ENCODE measurements at places on chromosomes 16 and 17.

DNA sequence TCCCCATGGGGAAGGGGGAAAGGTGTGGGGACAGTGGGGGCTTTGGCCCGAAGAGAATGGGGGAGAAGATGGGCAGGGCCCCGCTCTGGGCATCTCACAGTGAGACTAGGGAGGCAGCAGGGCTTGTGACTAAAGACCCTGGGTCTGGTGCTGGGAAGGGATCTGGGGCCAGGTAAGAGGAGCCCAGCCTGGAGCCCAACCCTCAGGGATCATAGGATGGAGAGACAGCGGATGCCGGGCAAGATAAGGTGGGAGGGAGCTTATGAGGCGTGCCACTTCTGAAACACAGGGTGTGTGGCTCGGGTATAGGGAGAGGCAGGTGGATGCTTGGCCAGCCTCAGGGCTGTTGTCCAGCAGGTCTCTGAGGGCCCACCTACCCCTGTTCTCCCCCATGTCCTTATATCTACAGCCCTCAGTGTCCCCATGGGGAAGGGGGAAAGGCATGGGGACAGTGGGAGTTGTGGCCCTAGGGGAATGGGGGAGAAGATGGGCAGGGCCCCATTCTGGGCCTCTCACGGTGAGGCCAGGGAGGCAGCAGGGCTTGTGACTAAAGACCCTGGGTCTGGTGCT, 15.4 kb downstream of the USP6 start:
- no peak for DNase-seq

GRCh38 chr17:74042744-74043486, 160.6 kb upstream of the RPL38 start:
- DNase-seq = no peak

- DNase-seq = peak; percentile 88
Observed at GRCh38 chr16:30896889-30897733, 697 bp downstream of the CTF1 start.

GRCh38 chr16:66359012-66359411, 7.5 kb upstream of the CDH5 start:
- DNase-seq = no peak

GRCh38 chr17:20228860-20229259, 219.7 kb downstream of the SPECC1 start:
- DNase-seq = no peak

GRCh38 chr16:52128361-52128760, 418.6 kb downstream of the TOX3 start:
- DNase-seq = no peak

DNA sequence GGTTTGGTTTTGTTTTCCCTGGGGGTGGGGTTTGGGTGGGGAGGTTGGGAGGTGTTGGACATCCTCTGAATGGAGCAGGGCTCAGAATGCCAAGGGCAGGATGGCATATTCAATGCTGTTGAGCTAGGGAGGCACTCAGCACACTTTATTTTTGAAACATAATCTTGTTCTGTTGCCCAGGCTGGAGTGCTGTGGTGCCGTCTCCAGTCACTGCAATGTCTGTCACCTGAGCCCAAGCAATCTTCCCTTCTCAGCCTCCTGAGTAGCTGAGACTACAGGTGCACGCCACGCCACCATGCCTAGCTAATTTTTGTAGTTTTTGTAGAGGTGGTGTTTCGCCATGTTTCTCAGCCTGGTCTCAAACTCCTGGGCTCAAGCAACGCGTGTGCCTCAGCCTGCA, 186.1 kb downstream of the RPTOR start:
- no peak for DNase-seq

- DNase-seq = no peak
Observed at GRCh38 chr17:1197379-1197778, 17.6 kb upstream of the ABR start.

DNA sequence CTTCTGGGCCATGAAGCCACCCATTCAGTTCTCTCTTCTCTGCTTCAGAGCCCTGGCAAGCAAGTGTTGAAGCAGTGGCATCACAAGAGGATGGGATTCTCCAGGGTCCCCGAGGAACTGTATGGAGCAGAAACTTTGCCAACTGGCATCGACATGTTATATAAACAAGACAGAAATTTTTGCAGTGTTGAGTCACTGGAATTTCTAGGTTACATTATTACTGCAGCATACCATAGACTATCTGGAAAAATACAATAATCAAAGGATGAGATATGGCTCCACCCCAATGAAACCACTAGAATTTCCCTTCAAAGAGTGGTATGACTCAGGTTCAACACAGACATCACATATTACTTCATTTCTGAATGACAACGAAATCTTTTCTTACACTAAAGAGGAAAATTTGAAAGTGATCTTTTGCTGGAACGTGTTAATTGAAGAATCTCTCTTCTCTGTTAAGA, 343.0 kb upstream of the DYNLRB2 start:
- no peak for DNase-seq

DNA sequence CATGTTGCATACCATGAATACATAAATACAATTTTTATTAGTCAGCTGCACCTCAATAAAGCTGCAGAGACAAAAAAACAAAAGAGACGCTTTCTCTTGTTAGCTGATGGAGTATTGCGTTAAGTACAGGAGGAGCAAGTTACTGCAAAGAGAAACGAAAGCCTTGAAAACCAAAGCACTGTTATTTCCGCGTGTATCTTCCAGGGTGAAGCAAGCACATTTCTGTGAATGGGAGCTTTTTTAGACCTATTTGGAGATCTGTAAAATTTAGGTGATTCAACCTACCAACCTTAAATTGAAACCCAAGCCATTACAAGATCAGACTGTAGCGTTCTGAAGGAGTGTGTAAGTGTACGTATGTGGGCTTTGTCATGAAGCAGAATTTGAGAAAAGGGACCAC, 390.4 kb downstream of the SOX9 start:
- no peak for DNase-seq

DNA sequence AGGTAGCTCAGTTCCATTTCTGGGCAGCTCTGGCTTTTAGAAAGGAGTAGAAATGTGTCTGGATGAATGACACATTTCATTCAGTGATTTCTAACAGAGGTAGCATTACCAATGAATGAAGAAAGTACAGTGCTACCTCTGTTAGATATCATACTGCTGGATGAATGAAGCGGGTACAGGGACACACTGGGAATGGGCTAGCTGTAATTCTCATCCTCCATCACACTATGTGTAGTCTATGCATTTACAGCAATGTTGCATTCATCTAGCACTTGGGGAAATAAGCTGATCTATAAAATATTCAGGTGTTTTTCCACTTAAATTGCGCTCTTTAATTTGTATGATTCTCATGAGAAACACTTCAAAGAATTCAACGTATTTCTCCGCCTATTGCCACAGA, 158.3 kb upstream of the IRX5 start:
- DNase-seq = no peak

DNA sequence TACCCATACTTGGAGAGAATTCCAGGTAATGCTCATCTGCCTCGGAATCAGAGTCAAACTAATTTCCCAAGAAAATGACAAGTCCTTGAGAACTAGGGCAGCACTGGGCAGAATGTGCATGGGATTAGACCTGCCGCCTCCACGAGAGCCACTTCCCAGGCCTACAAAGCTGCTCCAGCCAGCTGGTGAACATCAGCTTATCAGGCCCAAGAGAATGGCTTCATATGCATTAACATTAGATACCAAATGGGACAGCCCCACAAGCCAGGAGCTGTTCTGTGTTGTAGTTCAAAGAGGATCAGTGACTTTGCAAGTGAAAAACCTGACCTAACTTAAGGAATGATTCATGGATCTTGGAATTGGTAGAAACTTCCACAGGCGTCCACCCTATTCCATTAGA, 203.3 kb downstream of the CYLD start:
- no peak for DNase-seq

DNA sequence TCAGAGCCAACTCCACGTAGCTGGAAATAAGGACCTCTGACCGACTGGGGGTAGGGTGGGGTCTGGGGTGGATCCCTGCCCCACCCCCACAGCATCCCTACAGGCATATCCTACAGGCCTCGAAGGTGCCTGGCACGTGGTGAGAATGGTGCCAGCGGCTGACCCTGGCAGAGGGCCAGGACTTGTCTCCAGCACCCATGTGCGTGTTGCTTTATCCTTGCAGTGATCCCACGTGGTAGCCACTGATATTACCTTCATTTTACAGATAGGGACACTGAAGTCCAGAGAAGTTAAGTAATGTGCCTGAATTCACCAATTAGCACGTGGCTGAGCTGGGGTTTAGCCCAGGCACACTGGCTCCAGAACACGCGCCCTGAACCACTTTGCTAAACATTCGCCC, 8.3 kb downstream of the ITGAD start:
- DNase-seq = no peak

GRCh38 chr17:44911133-44912001, 3.9 kb downstream of the GFAP start:
- peak; percentile 61 for DNase-seq

GRCh38 chr17:503449-503700, 150.8 kb upstream of the RPH3AL start:
- no peak for DNase-seq

- DNase-seq = no peak
Observed at GRCh38 chr17:68704871-68705713, 103.9 kb upstream of the FAM20A start.

DNA sequence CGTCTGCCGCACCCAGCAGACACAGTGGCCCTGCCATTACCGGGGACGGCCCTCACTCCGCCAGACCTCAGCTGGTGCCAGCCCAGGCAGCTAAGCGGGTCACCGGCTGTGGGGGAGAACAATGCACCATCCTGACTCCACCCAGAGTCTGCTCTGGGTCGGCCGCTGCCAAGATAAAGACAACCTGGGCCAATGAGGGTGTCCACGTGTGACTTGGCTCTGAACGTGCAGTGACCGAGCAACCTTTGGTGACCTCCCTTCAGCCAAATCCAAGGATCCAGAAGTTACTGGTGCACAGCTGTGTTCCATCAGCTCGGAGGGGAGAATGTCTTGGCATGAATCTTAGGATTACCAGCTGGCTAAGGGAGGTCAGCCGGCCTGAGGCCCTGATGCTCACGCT, 155.9 kb downstream of the NTN1 start:
- no peak for DNase-seq

DNA sequence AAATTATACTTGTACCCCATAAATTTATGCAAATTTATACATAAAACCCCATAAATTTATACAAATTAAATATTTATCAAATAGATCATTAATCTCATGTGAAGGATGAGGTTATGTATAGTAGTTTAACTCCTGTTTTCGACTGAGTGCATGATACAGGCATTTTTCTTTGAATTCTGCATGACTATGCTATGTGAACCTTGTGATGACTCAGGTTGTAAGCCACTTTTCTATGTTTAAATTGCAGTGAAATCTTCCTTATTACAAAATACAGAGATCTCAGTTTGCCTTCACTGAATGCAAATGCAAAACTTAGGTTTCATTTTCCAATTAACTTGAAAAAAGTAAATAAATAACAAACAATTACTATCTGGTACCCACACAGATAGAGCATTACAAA, 843.7 kb downstream of the CDH11 start:
- no peak for DNase-seq

DNA sequence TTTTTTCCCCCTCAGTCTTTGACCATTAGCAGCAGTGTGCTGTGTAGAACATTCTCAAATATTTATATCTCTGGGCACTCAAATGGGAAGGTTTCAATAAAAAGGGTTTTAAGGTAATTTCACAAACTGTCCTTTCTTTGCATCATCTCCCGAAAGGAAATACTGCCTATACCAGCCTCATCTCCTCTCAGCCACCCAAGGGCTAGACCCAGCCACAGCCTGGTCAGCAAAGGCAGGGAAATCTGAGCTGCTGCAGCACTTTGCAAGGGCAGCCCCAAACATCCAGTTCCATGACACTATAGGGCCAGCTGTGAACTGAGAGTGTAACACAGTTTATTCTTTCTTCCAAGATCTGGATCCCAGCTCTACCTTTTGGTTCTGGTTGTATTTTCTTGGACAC, 28.9 kb downstream of the TMEM11 start:
- DNase-seq = no peak

- DNase-seq = no peak
Observed at GRCh38 chr17:13523164-13523563, 78.6 kb downstream of the HS3ST3A1 start.

- DNase-seq = no peak
Observed at GRCh38 chr17:71572343-71572742, 548.5 kb upstream of the SOX9 start.

GRCh38 chr17:57104461-57105175, 19.6 kb downstream of the AKAP1 start:
- no peak for DNase-seq

DNA sequence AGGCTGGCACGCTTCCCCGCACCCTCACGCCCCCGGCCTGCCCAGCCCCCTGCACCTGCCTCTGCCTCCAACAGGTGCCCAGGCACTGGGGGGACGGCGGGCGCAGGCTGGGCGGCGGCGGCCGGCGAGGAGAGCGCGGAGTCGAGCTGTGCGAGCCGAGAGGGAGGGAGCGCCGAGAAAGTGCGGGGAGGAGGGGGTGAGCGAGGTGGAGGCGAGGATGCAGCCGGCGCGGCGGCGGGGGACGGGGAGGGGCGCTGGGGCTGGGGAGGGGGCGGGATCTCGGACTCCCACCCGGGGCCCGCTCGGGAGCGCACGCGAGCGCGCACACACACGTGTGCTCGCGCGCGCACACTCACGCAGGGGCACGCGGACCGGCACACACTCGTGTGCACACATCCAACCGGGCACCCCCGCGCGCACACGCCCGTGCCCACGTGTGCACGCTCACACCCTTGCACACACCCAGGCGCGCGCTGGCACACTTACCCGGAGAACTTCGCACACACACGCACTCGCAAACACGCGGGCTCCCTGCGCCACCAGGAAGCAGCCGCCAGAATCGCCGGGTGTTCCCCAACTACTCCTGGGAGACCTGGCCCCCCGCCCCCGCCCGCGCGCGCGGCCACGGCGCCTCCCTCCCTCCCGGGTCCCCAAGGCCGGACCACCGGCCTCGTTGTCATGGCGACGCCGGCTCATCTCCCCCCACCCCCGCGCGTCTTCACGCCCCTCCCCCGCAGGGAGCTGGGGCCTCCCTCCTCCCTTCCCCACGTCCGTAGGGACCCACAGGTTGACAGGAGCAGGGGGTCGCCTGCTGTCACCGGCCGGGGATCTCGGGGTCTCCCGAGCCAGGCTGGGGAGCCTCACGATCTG, at the start of gene DOC2A:
TSS of gene DOC2A (minus strand) at position 184 of the 870 bp plus-strand sequence. CDS start 805 bp downstream, outside the sequence.
- DNase-seq = no peak

- DNase-seq = no peak
Observed at GRCh38 chr17:50355336-50355700, 9.4 kb downstream of the XYLT2 start.

- DNase-seq = no peak
Observed at GRCh38 chr17:68634345-68634876, 33.2 kb upstream of the FAM20A start.

GRCh38 chr16:668519-669171, 713 bp downstream of the RHOT2 start:
- no peak for DNase-seq

GRCh38 chr17:48814504-48814903, 2.5 kb downstream of the TTLL6 start:
- DNase-seq = peak; percentile 18
